ENCODE measurements at places on chromosomes 2 and 18. TPM values are rescaled to one million over a fixed set of nuclear protein-coding genes. Genes with fewer than 3 reads are reported as not detected.

SIX2 gene
- polyA plus RNA-seq = 11.8 TPM

DNA sequence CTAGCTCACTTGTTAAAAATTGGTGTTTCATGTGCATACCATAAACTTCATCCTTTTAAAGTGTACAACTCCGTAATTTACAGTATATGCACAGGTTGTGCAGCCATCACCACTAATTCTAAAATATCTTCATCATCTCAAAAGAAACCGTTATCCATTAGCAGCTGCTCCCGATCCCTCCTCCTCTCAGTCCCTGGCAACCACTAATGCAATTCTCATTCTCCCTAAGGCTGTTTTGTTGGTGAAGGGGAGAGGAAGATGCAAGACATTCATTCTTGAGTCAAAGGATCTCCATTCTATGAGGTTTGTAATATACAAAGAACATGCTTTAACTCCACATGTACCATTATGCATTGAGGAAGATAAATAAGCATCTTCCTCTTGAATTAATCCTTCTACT lies 48.6 kb downstream of the RNU4ATAC start:
- DNase-seq = no peak

DNA sequence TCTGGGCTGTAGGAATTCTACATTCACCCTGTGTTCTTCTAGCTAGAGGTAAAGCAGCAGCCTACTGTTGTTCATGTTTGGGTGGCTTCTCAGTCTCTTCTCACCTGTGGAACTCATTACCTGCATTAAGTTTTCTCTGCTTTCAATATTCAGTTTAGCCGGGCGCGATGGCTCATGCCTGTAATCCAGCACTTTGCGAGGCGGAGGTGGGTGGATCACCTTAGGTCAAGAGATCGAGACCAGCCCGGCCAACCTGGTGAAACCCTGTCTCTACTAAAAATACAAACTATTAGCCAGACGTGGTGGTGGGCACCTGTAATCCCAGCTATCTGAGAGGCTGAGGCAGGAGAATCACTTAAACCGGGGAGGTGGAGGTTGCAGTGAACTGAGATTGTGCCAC lies 139.8 kb upstream of the UBE2E3 start:
- DNase-seq = no peak

GPC1 gene
- 46.6 TPM for polyA plus RNA-seq

- DNase-seq = no peak
Observed at GRCh38 chr2:55357927-55358326, 61.7 kb downstream of the CCDC88A start.

GRCh38 chr2:74474899-74475298 lies 2.4 kb upstream of the MRPL53 start:
- no peak for DNase-seq

DNA sequence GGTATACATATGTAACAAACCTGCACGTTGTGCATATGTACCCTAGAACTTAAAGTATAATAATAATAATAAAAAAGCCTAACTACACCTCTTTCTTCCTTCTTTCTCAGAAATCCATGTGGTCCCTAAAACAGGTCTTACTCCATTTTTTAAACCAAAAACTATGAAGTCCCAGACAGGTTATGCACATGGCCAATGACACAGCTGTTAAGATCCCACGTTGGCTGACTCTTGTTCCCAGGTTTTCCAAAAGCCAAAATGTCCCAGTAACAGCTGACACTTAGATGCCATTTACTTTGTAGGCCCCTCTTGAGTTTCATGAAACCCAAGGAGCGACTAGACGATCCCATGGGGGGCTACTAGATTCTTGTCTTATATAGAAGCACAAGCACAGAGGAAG lies 97.0 kb downstream of the KCNF1 start:
- DNase-seq = no peak

GRCh38 chr2:10372203-10372861 lies 69.6 kb downstream of the HPCAL1 start:
- DNase-seq = no peak

TTC31 gene
- 34.1 TPM for polyA plus RNA-seq

GRCh38 chr18:21682371-21683051 lies 22.1 kb downstream of the ABHD3 start:
- peak; percentile 56 for DNase-seq

GRCh38 chr18:75477900-75478299 lies 50.4 kb upstream of the SMIM21 start:
- DNase-seq = no peak

MZT2B gene
- 200 TPM for polyA plus RNA-seq

RPL37A gene
- 2,012 TPM for polyA plus RNA-seq

DNA sequence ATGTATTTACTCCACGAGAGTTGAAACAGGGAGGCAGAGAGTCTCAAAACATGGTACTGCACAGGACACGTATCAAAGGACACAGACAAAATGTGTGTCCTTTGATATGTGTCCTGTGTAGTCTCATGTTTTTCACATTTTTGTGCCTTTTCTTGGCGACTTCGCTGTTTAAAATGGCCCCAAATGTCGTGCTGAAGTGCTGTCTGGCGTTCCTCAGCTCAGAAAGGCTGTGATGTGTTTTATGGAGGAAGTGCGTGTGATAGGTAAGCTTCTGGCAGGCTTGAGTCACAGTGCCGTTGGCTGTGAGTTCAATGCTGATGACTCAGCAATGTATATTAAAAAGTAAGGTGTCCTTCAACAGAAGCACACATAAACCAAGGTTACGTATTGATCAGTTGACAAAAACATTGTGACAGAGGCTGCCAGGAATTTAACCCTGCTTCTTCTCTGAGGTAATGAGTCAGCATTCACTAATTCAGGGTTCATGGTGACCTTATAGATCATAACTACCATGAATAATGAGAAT lies 78.2 kb downstream of the DYSF start:
- DNase-seq = no peak

CHRNG gene
- polyA plus RNA-seq = 0.87 TPM

DNA sequence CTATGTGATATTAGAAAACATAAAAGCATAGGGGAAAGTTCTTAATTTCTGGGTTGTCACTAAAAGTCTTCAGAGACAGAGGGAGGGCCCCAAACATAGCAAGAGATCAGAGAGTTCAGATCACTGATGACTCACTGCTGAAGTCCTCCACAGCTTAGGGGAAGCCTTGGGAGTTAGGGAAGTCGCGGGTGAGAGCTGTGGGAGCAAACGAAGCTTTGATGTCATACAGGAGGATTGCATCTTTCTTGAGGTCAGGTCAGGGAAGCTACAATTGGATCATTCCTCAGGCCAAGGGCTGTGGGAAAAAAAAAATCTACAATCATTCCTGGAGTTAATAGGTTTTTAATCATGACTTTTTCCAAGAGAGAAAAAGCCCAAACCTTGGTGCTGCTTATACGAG lies 96.2 kb downstream of the COPS8 start:
- no peak for DNase-seq

DNA sequence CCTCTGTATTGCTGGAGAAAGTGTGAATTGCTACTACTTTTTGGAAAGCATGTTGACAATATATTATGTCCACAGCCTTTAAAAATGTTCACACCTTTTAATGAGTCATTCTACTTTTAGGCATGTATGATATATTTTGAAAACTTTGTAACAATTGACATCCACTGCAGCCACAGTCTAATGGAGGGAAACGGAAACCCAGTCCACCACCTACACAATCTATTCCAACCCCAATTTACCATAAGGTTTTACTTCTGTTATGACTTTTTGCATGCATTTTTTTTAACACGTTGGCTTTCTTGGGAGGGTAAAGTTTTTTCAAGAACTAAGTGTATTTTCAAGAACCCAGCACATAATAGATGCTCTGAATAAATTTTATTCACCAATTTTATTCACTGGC lies 38.5 kb upstream of the ATP8B1 start:
- no peak for DNase-seq

DNA sequence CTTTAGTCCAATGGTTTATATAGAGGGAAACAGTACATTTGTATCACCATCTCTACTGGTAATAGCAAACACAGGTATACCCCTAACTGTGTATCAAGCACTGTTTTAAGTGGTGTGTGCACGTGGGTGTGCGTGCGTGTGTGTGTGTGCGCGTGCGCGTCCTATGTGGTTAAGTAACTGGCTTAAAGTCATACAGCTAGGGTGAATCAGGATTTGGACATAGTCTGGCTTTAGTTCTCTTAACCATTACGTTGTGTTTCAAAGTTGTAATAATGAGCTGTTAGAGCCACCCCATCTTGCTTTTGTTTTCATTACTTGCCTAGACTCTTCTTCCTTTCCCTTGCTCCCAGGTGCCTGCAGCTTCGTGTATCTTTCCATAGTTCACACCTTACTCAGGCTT lies 2.1 kb downstream of the HADHB start:
- no peak for DNase-seq

GRCh38 chr2:171163261-171163660 lies 2.6 kb upstream of the TLK1 start:
- DNase-seq = no peak

DNA sequence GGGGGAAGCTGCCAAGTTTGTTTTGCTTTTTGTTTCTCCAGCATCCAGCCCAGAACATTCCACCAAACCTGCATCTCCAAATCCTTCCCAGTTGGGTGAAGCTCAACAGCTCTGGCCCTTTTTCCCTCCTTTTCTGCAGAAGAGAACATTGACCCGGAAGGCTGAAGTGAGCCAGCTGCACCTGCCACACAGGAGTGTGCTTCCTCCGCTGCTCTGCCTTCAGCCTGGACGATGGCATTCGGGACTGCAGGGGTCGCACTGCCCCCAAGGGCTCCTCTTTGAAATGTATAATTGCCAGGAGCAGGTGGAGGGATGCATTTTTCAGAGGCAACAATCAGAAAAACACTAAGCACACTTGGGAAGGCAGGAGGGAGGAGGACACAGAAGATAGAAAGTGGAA lies 41.8 kb downstream of the ST8SIA5 start:
- no peak for DNase-seq

DNA sequence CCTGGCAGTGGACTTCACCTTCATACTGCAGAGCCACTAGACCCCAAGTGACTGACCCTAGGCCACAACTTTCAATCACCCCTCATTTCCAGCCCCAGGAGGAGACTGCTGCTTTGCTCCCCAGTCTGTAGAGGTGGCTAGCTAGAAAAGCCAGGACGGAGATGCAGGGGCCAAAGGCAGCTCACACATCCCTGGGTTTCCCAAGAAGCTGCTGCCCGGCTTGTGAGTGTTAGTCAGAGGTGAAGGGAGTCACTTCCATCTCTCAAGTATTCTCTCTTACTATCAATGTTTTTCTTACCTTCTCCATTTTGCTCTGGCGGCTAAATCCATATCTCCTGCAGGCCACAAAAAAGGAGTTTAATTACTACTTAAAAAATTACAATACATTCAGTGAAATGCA lies 36.2 kb downstream of the CCDC93 start:
- no peak for DNase-seq

DNA sequence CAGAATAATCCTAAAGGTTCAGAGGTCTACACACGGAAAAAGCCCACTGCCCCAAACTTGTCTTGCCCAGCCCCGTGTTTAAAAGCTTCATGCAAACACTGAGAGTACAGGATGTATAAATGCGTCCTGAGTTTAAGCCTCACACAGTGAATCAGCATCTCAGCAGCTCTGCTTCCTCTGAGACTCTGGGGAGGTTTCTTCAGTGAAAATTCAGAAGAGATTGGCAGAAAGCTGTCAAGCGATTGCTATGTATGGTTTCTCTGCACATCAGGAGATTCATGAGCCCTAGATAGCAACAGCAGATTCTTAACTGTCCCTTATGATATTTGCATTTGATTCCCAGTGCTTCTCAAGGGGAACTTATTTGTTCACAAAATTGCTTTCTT lies 27.1 kb downstream of the CRACDL start:
- DNase-seq = no peak

DNA sequence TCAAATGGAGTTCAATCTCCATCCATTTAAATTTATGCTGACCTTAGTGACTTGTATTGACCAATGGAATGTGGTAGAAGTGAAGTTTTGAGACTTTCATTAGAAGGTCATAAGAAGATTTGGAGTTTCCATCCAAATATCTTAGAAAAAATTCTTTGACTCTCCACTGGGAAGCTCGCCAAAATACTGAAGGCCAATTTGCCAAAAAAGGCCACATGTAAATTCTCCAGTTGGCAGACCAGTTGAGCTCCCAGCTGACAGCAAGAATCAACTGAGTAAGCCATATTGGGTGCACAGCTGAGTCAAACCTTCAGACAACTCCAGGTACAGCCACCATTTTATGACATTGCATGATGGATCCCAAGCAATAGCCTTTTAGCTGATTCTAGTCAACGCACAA lies 228.3 kb upstream of the SETBP1 start:
- no peak for DNase-seq

- DNase-seq = no peak
Observed at GRCh38 chr2:138228101-138228500, 263.8 kb downstream of the HNMT start.

GRCh38 chr2:167637741-167638140 lies 609.7 kb downstream of the STK39 start:
- DNase-seq = no peak

C1GALT1C1L gene
- 3.0 TPM for polyA plus RNA-seq

GRCh38 chr18:69216321-69216720 lies 184.4 kb upstream of the DOK6 start:
- peak; percentile 23 for DNase-seq

Data from renal pelvis (tissue), 12 donors.